ENCODE measurements at places on chromosomes 3 and 15. TPM values are rescaled to one million over a fixed set of nuclear protein-coding genes. Genes with fewer than 3 reads are reported as not detected.

DNA sequence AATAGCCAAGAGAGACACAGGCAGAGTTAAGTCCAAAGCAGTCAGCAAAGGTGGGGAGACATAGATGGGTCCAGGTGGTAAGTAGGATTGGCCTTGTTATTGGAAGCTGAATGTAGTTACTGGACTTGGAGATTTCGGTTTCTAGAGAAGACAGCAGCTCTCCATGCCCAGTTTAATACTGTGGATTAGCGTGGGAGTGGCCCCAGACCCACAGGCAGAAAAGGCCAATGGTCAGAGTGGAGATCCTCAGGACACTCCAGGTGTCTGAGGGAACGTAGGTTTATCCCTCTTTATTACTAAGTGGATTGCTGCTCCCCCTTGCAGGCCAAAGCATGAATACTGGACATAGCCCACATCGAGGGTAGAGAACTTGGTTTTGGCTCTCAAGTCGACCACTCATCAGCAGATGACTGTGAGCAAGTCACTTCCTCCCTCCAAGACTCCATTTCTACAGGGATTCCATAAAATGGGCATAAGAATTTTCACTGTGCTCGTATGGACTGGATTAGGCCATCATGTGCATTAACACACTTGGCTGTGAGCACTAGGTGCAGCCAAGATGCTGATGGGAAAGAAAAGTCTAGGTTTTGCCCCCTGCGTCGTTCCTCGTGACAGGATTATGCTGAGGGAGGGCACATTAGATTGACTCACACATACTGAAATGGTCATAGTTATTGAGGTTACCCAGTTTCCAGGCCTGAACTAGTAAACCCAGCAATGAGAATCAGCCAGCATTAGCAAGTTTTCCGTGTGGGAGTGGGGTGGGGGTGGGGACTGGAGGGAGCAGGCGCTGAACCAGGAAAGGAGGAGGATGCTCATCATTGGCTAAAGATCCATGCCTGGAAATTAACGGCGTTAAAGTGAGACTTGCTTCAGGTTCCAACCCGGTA, 225.2 kb upstream of the TPRG1 start:
- no peak for DNase-seq

GRCh38 chr3:40055956-40056355, 246.5 kb downstream of the MYRIP start:
- DNase-seq: no peak

UBAP1L gene
- 2.4 TPM for total RNA-seq

PARP15 gene
- total RNA-seq: 35.3 TPM

SETD5 gene
- 93.5 TPM for total RNA-seq
